ENCODE measurements at places on chromosomes 3 and 15.

DNA sequence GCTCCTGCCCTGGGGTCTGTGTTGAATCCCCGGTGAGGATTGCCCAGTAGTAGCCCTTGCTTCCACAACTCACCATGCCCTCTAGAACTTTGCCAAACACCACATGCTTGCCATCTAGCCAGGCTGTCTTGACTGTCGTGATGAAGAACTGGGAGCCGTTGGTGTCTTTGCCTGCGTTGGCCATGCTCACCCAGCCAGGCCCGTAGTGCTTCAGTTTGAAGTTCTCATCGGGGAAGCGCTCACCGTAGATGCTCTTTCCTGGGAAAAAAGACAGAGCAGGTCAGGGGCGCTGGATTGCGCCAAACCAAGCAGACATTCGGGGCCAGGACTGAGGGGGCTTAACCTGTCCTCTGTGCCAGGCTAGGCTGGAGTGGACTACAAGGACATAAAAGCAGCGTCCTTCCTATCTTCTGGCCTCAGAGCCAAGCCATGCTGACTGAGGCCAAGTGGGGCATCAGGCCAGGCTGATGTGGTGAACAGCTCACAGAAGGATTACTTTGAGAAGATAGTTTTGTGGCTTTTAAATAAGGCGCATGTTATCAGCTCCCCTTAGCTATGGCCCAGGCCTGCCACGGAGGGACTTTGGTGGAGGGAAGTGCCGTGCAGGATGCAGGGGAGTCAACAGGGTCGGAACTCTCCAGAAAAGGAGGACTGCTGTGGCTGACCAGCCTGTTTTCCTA lies 5.3 kb downstream of the SNX22 start:
- no peak for DNase-seq

DNA sequence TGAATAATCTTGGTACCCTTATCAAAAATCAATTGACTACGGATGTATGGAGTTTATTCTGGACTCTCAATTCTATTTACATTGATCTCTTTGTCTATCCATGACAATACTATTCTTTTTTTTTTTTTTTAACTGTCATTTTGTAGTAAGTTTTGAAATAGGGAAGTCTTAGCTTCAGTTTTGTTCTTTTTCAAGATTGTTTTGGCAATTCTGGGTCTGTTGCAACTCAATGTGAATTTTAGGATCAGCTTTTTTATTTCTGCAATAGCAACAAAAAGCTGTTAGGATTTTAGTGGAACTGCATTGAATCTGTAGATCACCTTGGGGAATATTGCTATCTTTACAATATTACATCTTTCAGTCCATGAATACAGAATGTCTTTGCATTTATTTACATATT lies 21.4 kb downstream of the BTLA start:
- no peak for DNase-seq

DNA sequence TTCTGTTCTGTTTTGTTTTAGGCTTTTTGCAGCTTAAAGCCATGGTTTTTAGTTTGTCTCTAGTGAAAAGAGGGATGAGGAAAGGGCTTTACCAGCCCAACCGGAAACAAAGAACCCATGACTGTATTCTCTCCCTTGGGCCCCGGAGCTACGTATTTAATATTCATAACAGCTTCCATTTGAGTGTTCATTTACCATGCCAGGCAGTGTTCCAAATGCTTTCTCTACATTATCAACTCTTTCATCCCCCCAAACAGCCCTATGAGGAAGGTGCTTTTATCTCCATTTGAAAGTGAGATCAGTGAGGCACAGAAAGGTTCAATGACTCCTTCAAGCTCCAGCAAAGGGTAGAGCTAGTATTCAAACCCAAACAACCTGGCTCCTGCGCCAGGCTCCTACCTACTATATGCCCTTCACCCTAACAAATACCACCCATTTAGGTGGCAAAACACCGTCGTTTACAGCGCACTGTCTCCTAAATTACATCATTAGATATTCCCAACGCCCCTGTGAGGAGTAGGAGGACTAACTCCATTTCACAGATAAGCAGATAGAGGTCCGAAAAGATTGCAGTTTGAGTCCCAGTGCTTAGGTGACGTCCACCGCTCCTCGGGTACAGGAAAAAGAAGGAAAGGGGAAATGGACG lies 27.9 kb downstream of the GTPBP8 start:
- DNase-seq: peak; percentile 17

DNA sequence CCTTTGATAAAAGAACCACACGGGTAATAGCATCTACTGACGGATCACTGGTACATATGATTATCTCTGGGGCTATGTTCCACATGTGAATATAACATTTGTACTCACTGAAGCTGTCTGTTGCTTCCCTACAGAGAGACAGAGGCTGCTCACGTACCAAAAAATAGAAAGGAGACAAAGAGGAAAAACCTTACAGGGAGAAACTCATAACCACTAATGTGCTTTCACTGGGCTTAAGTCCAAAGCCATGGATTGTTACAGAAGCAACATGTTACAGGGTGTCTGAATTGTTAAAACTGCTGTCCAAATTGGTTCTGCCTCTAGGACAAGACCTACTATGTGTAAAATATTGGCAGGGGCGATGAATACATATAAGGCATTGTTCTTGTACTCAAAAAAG lies 311.9 kb downstream of the FOXP1 start:
- no peak for DNase-seq

- peak; percentile 72 for DNase-seq
These were observed 80.8 kb downstream of the GHSR start for GRCh38 chr3:172367205-172368105.

GRCh38 chr3:76403556-76403955 lies 618.2 kb upstream of the ZNF717 start:
- no peak for DNase-seq

GRCh38 chr15:45314960-45315359 lies 62.9 kb downstream of the SLC28A2 start:
- no peak for DNase-seq

- DNase-seq: peak; percentile 42
These were observed 555 bp downstream of the ATP11B start for GRCh38 chr3:182793663-182794454.

GRCh38 chr3:49352281-49352680 lies 5.9 kb downstream of the GPX1 start:
- no peak for DNase-seq

DNA sequence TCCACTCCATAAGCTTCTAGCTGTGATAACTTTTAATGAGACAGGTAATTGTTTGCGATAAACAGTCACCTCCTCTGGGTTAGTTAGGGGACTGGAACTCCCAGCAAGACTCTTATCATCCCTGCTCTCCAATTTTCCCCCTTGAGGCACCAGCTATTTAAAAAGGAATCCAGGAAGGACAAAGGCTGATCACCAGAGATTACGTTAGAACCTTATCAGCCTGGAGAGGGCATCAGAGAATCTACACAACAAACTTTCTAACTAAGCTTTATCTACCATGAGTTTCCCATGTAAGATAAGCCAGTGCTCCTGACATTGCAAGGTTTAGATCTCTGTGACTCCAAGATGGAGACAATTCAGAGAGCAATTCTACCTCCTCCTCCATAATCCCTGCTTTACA lies 31.3 kb downstream of the GPR176 start:
- DNase-seq: no peak

DNA sequence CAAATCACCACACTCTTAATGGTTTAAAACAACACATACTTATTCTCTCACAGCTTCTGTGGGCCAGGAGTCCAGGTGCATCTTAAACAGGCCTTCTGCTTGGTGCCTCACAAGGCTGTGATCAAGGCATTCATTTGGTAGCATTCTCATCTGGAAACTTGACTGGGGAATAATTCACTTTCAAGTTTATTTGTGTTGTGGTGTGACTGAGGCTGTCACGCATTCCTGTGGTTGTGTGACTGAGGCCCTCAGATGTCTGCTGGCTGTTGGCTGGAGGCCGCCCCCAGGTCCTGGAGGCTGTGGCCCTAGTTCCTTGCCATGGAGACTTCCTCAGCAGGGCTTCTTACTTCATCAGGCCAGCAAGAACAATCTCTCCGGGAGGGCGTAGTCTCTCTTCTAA lies 16.9 kb upstream of the FAM3D start:
- DNase-seq: peak; percentile 6

Measured in ACHN (cell line).